ENCODE measurements at places on chromosomes 6 and 20. TPM values are rescaled to one million over a fixed set of nuclear protein-coding genes. Genes with fewer than 3 reads are reported as not detected.

The VGLL2 gene
- not detected for total RNA-seq

The DNMT3B gene
- total RNA-seq = 1.3 TPM

The CAGE1 gene
- total RNA-seq = 0.20 TPM

The HRH3 gene
- total RNA-seq = not detected

The GHRH gene
- total RNA-seq = not detected

The XKR7 gene
- under 0.01 TPM for total RNA-seq

The MRPS18A gene
- total RNA-seq = 40.8 TPM

The IL22RA2 gene
- total RNA-seq = not detected

The CPNE5 gene
- 5.7 TPM for total RNA-seq

The WFDC10B gene
- total RNA-seq = not detected

The CALHM5 gene
- total RNA-seq = 1.5 TPM

The LRFN2 gene
- not detected for total RNA-seq

The SOX4 gene
- 109 TPM for total RNA-seq

The CHRNA4 gene
- total RNA-seq = not detected

The MOXD1 gene
- under 0.01 TPM for total RNA-seq

The TMC2 gene
- not detected for total RNA-seq

The TRIM15 gene
- not detected for total RNA-seq

The TTBK1 gene
- not detected for total RNA-seq

The MCUR1 gene
- total RNA-seq = 5.2 TPM

The TRMT6 gene
- 6.0 TPM for total RNA-seq

The TRDN gene
- total RNA-seq = not detected

The SLC35D3 gene
- total RNA-seq = not detected

The MYLIP gene
- total RNA-seq = 19.2 TPM

The PLEKHG1 gene
- 17.2 TPM for total RNA-seq

The IMPG1 gene
- total RNA-seq = not detected

The PTK7 gene
- total RNA-seq = 17.2 TPM

The GRIK2 gene
- total RNA-seq = not detected

The SYNGAP1 gene
- total RNA-seq = 1.3 TPM

The RIPK1 gene
- 22.4 TPM for total RNA-seq

The PRIM2 gene
- total RNA-seq = 8.9 TPM

The BPIFB1 gene
- not detected for total RNA-seq

The ERVFRD-1 gene
- under 0.01 TPM for total RNA-seq

The POLR1H gene
- total RNA-seq = 32.7 TPM

The CTCFL gene
- total RNA-seq = not detected

The GNRH2 gene
- not detected for total RNA-seq

The HMGCLL1 gene
- not detected for total RNA-seq

The TSBP1 gene
- total RNA-seq = not detected

The SGK2 gene
- total RNA-seq = not detected

The EPHA7 gene
- under 0.01 TPM for total RNA-seq

The BHLHE23 gene
- total RNA-seq = not detected

The PPIL6 gene
- total RNA-seq = 0.60 TPM
